ENCODE measurements at places on chromosomes 1 and 21.
A peak's percentile ranks its signal among the peaks of the same experiment; 100 is the strongest.

DNA sequence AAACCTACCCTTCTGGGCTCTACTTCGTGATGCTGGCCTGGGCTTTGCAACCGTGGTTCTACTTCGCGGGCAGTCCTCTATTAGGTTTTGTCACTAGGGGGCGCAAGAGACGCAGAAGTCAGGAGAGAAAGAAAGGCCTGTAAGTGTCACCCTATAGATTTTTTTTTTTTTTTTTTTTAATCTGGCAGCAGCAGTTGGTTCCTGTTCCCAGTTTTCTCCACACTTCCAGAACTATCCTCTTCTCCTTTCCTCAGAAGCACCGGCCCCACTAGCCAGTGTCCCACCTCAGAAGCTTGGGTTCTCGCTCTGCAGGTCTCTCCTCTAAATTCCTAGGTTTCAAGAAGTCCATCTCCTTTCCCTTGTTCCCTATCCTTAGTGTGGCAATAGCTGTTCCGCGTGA is 9.1 kb upstream of the LCE2D start:
- DNase-seq: peak; percentile 71

DNA sequence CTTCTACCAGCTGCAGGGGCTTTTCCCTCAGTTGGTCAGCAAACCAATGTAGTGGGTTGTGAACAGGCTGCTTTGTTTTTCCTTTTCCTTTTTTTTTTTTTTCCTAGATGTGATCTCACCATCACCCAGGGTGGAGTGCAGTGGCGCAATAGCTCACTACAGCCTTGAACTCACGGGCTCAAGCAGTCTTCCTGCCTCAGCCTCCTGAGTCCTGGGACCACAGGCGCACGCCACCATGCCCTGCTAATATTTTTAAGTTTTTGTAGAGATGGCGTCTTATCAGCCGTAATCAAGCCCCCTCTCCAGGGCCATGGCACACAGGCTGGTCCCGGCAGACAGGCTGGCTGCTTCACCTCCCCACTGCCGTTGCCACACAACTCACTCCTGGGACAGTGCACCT is 3.4 kb upstream of the TRIM11 start:
- no peak for DNase-seq

DNA sequence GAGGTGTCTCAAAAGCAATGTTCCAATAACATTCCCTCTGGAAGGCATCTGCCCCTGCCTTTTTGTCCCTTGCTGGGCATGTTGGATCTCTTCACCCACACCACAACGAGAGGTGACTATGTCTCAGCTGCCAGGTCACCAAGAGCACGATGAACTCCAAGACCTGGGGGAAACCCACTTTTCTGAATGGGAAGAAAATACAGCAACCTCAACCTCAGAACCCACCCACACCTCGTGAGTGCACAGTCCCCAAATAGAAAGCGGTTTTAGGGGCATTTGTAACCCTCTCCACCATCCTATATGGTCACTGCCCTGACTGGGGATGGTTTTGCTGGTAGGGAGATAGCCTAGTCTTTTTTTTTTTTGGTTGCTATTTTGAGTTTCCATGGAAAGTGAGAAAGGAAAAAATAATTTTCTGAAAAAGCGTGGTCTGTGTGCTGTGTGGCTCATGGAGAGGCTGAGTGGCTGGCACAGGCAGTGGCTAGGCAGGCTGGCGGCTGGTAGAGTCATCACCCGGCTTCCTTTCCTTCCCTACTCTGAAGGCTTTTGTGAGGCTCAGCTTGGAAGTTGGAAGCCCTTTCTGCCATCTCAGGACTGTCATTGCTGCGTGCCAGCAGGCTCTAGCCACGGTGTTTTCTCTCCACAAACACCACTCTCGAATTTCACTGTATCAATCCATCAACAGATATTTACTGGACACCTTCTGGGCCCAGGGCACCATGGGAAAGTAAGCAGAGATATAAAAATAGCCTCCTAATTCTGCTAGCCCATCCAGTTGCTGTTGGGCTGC is 15.8 kb downstream of the TSPAN2 start:
- no peak for DNase-seq

DNA sequence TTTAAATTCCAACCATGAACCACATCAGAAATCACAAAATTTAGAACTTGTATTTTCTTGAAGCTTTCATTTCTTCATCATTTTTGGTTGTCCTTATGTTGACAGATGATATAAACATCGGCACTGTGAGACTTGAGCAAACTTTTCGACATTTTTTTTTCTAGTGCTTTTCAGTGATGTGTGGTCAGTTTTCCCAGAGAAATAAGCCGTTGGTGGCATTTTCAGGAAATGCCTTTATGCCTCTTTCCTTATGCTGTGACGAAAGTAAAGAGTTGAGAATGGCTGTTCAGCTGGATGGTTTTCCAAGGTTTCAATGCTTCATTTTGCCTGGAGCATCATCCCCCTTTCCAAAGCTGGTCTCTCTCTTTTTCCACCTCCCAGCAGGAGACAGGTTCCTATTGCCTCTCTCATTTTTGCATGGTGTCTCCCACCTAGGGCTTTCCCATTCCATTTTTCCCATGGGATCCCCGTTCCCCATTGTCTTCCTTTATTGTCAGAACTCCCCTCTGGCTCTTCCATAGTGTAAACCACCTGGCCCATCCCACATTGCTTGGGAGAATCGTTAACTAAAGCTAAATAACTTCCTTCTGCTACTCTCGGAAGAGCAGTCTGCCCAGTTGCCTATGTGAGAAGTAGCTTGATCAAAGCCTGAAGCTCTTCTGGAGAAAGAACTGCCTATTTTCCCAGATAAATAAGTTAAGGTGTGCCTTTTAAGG is 61.4 kb upstream of the DYNLT5 start:
- no peak for DNase-seq

DNA sequence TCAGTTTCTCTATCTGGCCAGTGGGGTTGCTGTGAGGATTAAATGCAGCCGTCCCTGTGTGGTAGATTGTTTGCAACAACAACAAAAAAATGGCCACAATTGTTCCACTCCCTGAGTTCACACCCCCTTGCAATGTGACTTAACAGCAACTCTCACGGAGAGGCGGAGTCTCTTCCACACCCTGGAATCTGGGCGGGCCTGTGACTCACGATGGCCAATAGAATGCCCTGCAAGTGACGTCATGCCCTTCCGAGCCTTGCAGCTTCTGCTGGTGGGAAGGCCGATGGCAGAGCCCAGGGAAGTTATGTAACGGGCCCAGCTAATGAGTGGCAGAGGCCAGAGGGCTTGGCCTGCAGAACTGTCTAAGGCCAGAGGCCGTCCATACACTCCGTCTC is 87.9 kb downstream of the RIPK4 start:
- no peak for DNase-seq

- no peak for DNase-seq
Measured at GRCh38 chr1:204319027-204319426, 40.7 kb downstream of the PLEKHA6 start.

DNA sequence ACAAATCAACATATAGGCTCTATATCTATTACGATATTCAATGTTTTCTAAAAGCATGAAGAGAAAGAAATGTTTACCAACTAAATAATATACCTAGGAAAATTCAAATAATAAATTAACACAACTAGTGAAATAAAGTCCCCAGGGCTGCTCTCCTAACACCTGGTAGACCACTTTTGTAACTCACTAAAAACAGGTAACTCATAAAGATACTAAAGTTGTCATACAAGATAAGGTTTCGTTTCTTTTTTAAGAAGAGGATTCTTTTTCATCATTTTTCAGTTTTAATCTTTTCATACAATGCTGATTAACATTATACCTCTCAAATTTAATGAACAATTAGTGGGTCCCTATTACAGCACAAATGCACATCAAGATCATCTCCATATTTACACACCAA is 99.0 kb downstream of the ZZZ3 start:
- no peak for DNase-seq

GRCh38 chr1:1550591-1551432 is 10.4 kb upstream of the TMEM240 start:
- no peak for DNase-seq

DNA sequence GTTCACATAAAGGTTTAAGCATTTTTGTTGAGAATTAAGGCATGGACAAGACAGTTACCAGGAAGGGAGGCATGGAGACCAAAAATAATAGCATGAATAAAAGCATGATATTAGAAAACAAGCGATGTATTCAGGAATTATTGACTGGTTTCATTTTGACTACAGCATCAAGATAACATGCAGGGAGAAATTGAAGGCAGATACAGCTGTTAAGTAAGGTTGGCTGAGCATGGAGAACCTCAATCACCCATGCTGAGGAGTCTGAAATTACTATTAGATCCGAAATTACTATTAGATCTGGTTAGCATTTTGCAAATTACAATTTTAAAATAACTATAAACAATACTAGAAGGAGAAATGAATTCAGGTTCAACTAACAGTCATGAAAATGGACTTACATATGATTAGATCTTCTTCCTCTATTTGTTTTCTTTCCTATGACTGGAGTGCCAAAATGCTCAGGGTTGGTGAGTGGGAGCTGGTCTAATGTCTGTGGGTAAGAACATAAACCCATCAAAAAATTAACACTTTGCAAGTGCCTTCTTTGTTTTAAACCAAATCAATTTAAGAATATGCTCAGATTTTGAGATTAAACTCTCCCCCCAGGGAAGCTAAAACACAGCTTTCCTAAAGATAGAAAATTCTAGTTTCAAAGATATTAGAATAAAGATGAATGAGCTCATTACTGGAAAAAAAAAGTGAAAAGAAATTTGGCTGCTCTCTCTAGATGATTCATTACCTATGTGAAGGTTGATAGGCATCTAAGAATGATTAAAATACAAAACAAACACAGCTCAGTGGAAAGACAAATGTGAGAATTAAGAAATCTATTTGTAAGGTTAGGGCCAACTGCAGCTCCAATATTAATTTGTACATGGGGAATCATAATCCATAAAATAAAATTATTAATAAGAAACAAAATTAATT is 81.7 kb downstream of the ARID4B start:
- no peak for DNase-seq

DNA sequence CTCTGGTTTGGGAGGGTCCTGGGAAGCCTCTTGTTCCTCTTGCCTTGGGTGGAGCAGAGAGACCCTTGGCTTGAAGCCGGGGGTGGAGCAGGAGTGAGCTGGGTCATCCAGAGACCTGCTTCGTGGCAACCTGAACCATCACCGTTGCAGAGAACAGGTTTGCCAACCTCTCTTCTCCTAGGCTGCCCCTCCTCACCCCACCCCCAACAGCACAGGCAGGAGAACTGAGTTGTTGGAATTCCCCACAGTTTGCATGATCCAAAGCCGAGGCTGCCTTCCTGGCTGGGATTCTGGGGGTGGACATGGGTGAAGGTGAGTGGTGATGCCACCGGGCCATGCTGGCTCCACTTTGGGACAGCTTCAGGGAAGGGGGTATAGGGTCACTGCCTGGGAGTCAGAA is 2.2 kb downstream of the WNT4 start:
- no peak for DNase-seq

GRCh38 chr21:26669215-26669764 is 96.2 kb upstream of the CYYR1 start:
- no peak for DNase-seq

- DNase-seq: no peak
Measured at GRCh38 chr1:183391863-183392262, 26.3 kb downstream of the NMNAT2 start.

- DNase-seq: no peak
Measured at GRCh38 chr1:18174037-18174436, 66.4 kb downstream of the IGSF21 start.

DNA sequence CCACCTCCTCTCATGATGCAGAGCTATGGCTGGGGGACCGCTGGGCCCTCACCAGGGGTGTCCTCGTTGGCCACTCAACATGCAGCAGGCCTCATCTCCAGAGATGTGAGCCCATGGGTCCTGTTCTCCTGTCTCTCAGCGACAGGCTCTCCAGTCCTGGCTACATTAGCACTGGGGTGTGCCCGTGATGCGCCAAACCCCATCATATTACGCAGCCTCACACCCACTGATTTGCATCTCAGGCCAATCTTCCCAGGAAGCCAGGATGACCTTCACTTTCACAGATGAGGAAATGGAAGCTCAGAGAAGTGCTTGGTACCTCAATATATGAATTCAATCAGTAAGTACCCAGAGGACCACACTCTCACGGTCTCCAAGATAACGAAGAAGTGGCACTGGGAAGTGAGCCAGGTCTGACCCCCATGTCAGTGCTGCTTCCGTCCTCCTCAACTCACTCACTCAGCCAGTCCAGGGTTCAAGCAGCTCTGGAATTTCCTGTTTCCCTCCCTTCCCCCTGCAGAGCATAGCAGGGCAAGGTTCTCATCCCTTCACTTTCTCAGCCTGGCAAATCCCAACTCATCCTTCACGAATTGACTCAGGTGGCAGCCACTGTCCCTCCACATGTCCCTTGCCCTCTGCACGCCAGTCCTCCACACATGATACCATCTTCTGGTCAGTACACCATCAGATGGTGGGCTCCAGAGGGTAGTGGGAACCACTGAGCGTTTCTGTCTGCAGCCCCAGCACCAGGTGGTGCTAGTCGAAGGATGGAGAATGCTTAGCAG is 28.9 kb upstream of the EVA1B start:
- DNase-seq: no peak

GRCh38 chr1:53025034-53025768 is 36.8 kb upstream of the PODN start:
- no peak for DNase-seq

DNA sequence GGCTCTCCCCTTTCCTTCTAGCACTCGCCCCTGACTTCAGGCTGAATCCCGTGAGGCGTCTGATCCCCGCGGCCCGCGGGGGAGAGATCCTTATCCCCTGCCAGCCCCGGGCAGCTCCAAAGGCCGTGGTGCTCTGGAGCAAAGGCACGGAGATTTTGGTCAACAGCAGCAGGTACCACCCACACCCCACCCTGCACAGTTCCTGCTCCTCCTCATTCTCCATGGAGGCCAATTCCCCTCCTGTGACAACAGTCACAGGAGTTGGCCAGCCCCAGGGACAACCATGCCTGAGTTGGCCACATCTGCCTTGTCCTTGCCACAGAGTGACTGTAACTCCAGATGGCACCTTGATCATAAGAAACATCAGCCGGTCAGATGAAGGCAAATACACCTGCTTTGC is 20.0 kb downstream of the TMEM81 start:
- DNase-seq: no peak

- no peak for DNase-seq
Measured at GRCh38 chr1:86195281-86195680, 38.7 kb upstream of the COL24A1 start.

DNA sequence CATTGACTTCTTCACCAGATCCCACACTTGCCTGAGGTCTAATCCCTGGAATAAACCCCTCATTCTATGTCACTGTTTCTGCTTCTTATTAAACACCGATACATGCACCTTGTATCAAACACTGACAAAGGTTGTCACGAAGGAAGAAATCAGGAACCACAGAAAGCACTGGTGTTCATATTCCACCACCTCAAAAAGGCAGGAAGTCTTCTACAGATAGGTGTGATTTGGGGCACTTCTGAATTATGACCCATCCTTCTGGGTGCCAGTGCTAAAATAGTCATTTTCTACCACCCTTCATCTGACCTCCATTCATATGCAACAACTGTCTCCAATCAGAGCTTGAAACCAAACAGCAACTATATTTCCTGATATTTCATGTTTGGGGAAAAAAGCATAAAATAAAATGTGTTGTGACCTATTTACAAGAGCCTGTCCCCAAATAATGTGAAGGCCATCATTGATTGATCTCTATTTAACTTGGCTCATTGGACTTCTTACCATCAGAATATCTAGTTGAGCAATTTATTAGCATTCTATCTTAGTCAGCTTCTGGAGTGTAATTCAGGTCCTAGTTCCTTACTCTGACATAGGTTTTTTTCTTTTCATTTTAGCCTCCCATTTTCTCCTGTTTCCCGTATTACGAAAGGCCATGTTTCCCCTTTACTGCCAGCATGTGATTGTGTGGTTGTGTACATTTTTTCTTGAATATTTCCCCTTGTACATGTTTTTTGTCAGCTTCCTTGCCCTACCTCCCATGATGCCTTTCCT is 43.1 kb downstream of the DUSP10 start:
- no peak for DNase-seq

Measured in stimulated activated CD4-positive, alpha-beta T cell treated with anti-CD3 and anti-CD28 coated beads, Interleukin-12 subunit alpha, Interleukin-12 subunit beta, amount 100 ng/mL, for 48 hours (primary cell).